HFFc6 (cell line): ENCODE measurements at places on chromosomes 4 and X. TPM values are rescaled to one million over a fixed set of nuclear protein-coding genes. Genes with fewer than 3 reads are reported as not detected.

GRCh38 chr4:52645300-52645699, 13.8 kb downstream of the USP46 start:
- no peaks in the 10 kb centered on the region; the same call in 1 of the 2 replicates for H3K27me3 ChIP-seq
- no peak for DNase-seq
- peaks cover 11% of the 10 kb centered on the region for H3K36me3 ChIP-seq
- H3K4me1 ChIP-seq: peaks cover 33% of the 10 kb centered on the region

DNA sequence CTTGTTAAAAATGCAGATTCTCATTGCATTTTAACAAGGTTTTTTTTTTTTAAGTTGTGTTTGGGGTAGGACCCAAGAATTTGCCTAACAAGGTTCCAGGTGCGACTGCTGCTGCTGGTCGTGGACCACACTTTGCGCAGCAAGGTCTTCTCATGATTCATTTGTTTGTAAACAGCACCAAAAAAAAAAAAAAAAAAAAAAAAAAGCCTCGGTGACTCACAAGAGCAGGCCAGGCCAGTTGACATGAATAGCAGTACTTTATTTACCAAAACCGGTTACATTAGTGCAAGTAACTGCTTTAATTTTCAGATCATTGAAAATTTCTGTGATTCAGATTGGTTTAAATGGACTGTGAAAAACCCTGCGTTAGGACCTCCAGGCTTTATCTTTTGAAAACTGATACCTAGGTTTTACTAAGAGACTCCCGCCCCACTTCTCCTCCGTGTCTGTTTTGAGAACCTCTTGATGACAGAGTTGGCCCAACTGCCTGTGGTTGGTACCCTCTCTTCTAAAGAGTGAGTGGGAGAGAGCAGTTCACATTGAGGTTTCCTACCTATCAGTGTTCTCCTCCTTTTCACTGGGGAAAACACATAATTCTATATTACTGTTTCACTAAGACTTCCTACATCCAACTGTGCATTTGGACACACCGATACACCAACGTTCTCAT, 86.2 kb downstream of the PHEX start:
- no peak for DNase-seq
- no peaks in the 10 kb centered on the region for H3K36me3 ChIP-seq
- peaks cover 6% of the 10 kb centered on the region; the same call in 1 of the 2 replicates for H3K4me1 ChIP-seq
- no peak overlapping the region for H3K27ac ChIP-seq

- H3K27me3 ChIP-seq: peaks cover 4% of the 10 kb centered on the region
- peak; percentile 1 for DNase-seq
- peaks cover 20% of the 10 kb centered on the region for H3K4me1 ChIP-seq
- H3K36me3 ChIP-seq: no peaks in the 10 kb centered on the region
- H3K27ac ChIP-seq: peak overlapping the region; percentile 88
- H3K4me3 ChIP-seq: peak overlapping the region; percentile 91
Observed at GRCh38 chrX:149830192-149830873, 48.6 kb downstream of the MAGEA9 start.

DNA sequence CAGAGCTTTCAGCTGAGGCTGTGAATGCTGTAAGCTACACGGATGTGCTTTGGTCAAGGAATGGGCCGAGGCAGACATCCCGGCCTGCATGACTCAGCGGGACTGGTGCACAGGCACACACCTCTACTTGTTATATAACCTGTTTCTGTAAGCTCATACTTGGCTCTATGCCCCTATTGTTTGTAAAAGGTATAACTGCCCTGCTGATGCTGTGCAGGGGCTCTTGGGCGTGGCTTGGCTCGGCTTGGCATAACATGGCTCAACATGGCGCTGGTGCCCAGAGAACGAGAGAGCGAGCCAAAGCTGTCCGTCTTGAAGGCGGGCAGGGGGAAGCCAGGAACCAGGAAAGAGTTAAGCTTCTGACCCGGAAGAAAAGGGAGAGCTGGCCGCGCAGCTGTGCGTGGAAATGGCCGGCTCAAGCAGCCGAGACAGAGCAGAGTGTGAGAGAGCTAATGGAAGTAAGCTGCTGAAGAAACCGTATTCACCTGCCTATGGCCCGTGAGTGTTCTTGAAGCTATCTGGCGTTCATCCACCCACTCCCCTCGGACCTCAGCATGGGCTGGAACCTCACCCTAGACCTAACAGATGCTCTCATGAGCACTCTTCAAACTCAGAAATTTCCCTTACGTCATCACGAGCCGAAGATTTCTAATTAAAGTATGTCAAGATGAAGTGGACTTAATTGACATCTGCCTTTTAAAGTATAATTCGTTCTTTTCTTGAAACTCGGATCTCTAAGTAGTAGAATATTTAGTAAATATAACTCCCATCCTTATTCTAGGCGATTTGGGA, 286.3 kb upstream of the AGA start:
- peaks cover 7% of the 10 kb centered on the region for H3K4me1 ChIP-seq
- H3K4me3 ChIP-seq: no peak overlapping the region
- no peak for DNase-seq
- 0 out of 2 replicates have a peak, but pooled peaks cover 4% of the 10 kb centered on the region for H3K36me3 ChIP-seq
- peaks cover 2% of the 10 kb centered on the region; the same call in 1 of the 2 replicates for H3K27me3 ChIP-seq

DNA sequence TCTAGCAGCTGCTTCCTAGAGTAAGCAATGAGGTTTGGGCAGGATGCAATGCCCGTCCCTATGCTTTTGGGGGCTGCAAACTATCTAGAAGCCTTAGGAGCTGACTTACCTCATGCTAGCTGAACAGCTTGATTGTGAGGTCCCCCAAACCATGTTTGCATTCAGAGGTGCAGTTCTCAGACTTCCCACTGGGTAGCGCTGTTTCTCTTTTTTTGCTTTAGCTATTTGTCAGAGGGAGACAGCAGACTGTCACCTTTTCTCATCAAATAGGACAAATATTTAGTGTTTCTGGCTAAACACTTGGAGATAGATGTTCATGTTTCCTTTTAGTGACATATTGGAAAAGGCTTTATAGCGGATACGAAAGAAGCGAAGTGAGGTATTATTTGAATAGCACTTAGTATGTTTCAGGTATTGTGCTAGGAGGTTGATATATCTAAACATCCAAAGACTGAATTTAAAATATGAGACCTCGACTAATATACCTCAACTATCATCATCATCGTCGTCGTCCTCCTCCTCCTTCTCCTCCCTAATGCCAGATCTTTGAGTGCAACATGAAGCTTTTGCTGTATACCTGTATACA, 18.7 kb upstream of the TMEM192 start:
- H3K27ac ChIP-seq: no peak overlapping the region
- no peak overlapping the region for H3K4me3 ChIP-seq
- no peaks in the 10 kb centered on the region for H3K36me3 ChIP-seq
- peak; percentile 48 for DNase-seq

DNA sequence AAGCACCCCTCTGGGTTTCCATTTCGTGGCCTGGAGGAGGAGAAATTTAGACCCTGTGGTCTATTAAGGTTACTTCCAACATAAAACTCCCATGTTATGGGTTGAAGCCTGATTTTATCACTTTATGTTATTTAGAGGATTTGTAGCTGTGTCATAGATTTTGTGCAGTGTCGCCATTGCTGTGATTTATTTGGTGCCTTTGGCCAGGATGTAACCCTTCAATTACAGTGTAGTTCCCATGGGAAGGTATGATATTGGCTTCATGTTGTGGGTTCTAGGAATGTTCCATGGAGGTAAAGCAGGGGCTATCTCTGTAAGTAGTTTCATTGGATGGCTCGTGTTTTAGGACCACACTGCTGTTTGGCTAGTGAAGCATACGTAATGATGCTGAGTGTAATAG, 58.5 kb downstream of the TMEM131L start:
- H3K27ac ChIP-seq: no peak overlapping the region
- H3K27me3 ChIP-seq: peaks cover 2% of the 10 kb centered on the region; the same call in 1 of the 2 replicates
- DNase-seq: no peak
- H3K4me3 ChIP-seq: no peak overlapping the region
- peaks cover 13% of the 10 kb centered on the region; the same call in 1 of the 2 replicates for H3K4me1 ChIP-seq
- H3K36me3 ChIP-seq: no peaks in the 10 kb centered on the region

DNA sequence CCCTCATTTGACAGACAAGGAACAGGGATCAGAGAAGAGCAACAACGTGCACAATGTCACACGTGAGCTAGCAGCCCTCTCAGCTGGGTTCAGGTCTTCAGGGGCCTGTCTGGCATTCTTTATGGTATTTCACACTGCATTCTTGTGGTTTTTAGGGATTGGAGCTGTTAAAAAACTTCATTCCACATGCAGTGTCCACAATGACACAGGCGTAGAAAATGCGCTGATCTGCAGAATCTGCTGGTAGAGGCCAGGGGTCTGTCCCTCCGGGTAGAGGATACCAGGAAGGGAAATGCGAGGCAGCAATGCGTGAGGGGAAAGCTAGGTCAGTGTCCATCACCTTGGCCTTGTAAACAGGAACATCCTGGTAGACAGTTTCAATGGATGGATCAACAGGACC, 36.6 kb downstream of the MAP7D3 start:
- H3K4me3 ChIP-seq: peak overlapping the region; percentile 49; the same call in 1 of the 2 replicates
- H3K27me3 ChIP-seq: peaks cover 2% of the 10 kb centered on the region
- H3K4me1 ChIP-seq: peaks cover 49% of the 10 kb centered on the region
- H3K36me3 ChIP-seq: peaks cover 17% of the 10 kb centered on the region
- peak; percentile 84 for DNase-seq
- H3K27ac ChIP-seq: peak overlapping the region; percentile 91

GRCh38 chr4:163707873-163708272, 213.4 kb downstream of the TMA16 start:
- H3K4me1 ChIP-seq: peaks cover 6% of the 10 kb centered on the region; the same call in 1 of the 2 replicates
- DNase-seq: no peak
- H3K4me3 ChIP-seq: no peak overlapping the region

DNA sequence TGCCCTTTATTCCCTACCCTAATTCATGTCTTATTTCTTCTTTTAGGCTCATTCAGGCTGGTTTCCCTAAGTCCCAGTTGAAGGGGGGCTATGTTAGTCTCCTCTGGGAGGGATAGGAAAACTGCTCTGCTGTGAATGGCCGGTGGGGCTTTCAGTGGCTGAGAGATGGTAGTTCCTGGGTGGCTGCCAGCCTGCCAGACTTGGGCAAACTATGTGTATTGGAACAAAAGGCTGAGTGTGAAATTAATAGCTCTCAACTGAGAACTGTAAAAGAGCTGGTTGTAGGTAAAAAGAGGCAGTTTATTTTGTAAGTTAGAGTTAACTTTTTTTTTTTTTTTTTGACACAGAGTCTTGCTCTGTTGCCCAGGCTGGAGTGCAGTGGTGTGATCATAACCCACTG, 28.8 kb downstream of the ARHGAP10 start:
- H3K27ac ChIP-seq: peak overlapping the region; percentile 5; the same call in 1 of the 2 replicates
- peaks cover 12% of the 10 kb centered on the region; the same call in 1 of the 2 replicates for H3K36me3 ChIP-seq
- peaks cover 62% of the 10 kb centered on the region for H3K4me1 ChIP-seq
- H3K27me3 ChIP-seq: no peaks in the 10 kb centered on the region

- H3K27me3 ChIP-seq: no peaks in the 10 kb centered on the region
- H3K27ac ChIP-seq: no peak overlapping the region
- DNase-seq: no peak
- H3K4me3 ChIP-seq: no peak overlapping the region
- H3K36me3 ChIP-seq: peaks cover 4% of the 10 kb centered on the region
- H3K4me1 ChIP-seq: no peaks in the 10 kb centered on the region
Observed at GRCh38 chr4:163959932-163960331, 465.4 kb downstream of the TMA16 start.

GRCh38 chr4:150769845-150770244, 187.9 kb downstream of the MAB21L2 start:
- H3K27ac ChIP-seq: peak overlapping the region; percentile 40; the same call in 1 of the 2 replicates
- no peaks in the 10 kb centered on the region for H3K27me3 ChIP-seq
- DNase-seq: no peak
- H3K4me1 ChIP-seq: peaks cover 22% of the 10 kb centered on the region
- no peaks in the 10 kb centered on the region for H3K36me3 ChIP-seq

DNA sequence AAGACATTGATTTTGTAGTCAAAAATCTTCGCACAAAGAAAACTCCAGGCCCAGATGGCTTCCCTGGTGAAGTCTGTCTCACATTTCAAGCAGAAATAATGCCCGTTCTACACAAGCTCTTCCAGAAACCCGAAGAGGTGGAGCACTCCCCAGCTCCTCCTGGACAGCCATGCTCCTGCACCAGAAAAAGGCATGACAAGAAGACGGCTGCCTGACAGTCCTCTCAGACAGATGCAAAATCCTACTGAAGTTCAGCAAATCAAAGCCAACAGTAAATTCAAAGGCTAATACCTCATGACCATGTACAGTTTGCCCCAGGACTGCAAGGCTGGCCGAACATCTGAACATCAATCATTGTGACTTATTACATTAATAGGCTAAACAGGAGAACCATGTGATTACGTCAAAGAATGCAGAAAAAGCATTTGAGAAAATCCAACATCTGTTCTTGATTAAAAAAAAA, 30.8 kb upstream of the MXD4 start:
- H3K27me3 ChIP-seq: peaks cover 16% of the 10 kb centered on the region
- DNase-seq: peak; percentile 48
- H3K4me1 ChIP-seq: peaks cover 14% of the 10 kb centered on the region
- H3K36me3 ChIP-seq: no peaks in the 10 kb centered on the region; the same call in 1 of the 2 replicates

- H3K36me3 ChIP-seq: no peaks in the 10 kb centered on the region
- DNase-seq: no peak
- no peak overlapping the region for H3K4me3 ChIP-seq
- no peak overlapping the region for H3K27ac ChIP-seq
- H3K4me1 ChIP-seq: no peaks in the 10 kb centered on the region
Observed at GRCh38 chrX:17214962-17215361, 160.0 kb upstream of the NHS start.

DNA sequence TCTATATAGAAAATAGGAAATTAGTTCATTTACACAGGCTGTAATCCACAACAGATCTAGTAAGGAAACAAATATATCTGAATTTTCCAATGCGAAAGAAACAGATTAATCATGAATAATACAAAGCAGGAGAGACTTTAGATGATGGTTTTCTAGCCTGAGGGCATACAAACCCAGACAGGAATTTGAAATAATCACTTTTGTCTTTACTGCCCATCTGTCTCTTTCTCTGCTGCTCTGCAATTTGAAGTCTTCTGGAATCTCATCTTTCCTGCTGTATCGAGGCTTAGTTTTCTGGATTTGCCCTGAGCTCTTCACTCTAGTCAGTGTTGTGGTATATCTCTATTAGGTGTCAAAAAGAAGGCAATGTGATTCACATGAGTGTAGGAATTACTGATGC, 711.8 kb upstream of the FAM241A start:
- peaks cover 32% of the 10 kb centered on the region for H3K4me1 ChIP-seq
- no peaks in the 10 kb centered on the region for H3K27me3 ChIP-seq
- DNase-seq: no peak
- H3K36me3 ChIP-seq: no peaks in the 10 kb centered on the region; the same call in 1 of the 2 replicates

Gene JAKMIP1
- total RNA-seq: not detected in 3 replicates

Gene XK
- total RNA-seq: not detected in 3 replicates

Gene ARR3
- total RNA-seq: not detected in 3 replicates

Gene CDKL2
- 0.18 to 0.30 TPM (median 0.23 TPM) in 3 replicates for total RNA-seq

Gene PPP1R2C
- total RNA-seq: not detected in 3 replicates

Gene APBB2
- total RNA-seq: 32.4 to 45.2 TPM (median 40.8 TPM) in 3 replicates

Gene CBLL2
- total RNA-seq: not detected in 3 replicates

Gene BMPR1B
- total RNA-seq: not detected in 2 replicates

Gene TRIM61
- not detected in 3 replicates for total RNA-seq

Gene UNC5C
- total RNA-seq: not detected in 3 replicates

Gene MEPE
- total RNA-seq: not detected in 3 replicates
